ENCODE measurements at places on chromosomes 3 and 15. TPM values are rescaled to one million over a fixed set of nuclear protein-coding genes. Genes with fewer than 3 reads are reported as not detected.

GRCh38 chr3:94356581-94356980 lies 293.7 kb downstream of the NSUN3 start:
- peaks cover 22% of the 10 kb centered on the region for H3K27me3 ChIP-seq
- DNase-seq = no peak
- no peak overlapping the region for H3K27ac ChIP-seq
- H3K36me3 ChIP-seq = no peaks in the 10 kb centered on the region
- H3K4me1 ChIP-seq = no peaks in the 10 kb centered on the region

DNA sequence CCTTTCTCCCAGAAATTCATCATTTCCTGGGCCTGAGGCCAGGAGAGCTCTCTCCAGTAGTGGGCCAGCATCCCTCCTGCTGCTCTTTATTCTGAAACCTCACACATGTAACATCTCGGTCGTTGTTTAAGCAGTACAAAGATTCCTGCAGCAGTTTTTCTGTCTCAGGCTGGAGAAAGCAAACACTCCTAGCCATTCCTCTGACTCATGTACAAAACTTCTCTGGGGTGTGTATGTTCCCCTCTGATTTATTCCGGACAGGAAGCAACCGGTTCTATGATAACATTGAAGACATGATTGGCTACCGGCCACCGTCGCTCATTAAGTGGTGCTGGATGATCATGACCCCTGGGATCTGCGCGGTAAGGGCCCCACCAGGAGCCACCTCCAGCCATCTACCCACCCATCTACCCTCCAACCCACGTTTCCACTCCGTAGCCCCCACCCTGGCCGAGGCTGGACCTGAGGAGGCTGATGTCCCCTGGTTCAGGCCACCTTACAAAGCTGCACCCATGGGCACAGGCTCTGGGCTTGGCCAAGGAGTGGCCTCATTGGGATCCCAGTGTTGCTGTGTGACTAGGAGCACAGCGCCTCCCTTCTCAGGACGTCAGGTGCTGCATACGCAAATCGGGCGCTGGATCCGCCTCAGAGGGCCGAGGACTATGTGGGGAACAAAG lies 58.6 kb upstream of the SLC6A1 start:
- peak overlapping the region; percentile 32 for H3K27ac ChIP-seq
- H3K27me3 ChIP-seq = peaks cover 17% of the 10 kb centered on the region
- H3K36me3 ChIP-seq = no peaks in the 10 kb centered on the region
- H3K4me3 ChIP-seq = no peak overlapping the region

DNA sequence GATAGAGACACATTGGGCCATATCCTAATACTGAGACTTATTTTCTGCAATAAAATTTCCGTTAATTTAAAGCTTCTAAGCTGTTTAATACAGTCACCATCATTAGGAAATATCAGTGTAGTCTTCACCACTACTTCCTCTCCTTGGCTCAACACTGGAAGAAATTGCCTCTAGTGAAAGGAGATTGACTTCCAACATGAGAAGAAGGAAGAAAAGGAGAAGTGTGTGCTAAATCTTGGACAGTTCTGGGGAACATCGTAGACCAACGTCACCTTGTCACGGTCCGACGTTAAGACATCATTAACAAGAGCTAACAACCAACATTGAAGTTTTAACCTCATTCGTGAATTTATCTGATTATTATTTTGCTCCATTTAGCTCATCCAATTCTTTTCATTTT lies 987.0 kb upstream of the CFAP20DC start:
- H3K27me3 ChIP-seq = peaks cover 2% of the 10 kb centered on the region
- no peaks in the 10 kb centered on the region for H3K4me1 ChIP-seq
- H3K4me3 ChIP-seq = no peak overlapping the region

GRCh38 chr3:161691677-161692076 lies 195.1 kb downstream of the OTOL1 start:
- DNase-seq = no peak
- no peaks in the 10 kb centered on the region for H3K36me3 ChIP-seq
- no peak overlapping the region for H3K27ac ChIP-seq
- H3K27me3 ChIP-seq = peaks cover 3% of the 10 kb centered on the region

DNA sequence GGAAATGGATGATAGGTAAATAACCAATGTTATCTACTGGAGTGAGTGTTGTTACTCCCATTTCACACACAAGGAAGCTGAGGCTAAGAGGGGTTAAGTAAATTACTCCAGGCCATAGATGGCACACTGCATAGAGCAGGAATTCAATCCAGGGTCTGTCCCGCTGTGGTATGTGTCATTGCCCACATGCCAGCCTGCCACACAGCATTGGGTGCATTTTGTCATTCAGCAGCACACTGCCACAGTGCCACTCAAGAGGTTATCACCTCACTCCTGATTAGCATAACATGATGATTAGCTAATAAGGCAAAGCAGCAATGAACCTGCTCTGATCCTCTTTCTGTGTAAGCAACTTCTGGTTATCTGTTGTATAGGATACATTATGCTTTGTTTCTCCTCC lies 157.4 kb upstream of the CTNNB1 start:
- H3K27me3 ChIP-seq = peaks cover 5% of the 10 kb centered on the region
- H3K27ac ChIP-seq = no peak overlapping the region
- no peaks in the 10 kb centered on the region for H3K36me3 ChIP-seq

Gene SCG3
- total RNA-seq = not detected

All from osteocyte (in vitro differentiated cells).